Islet precursor cell (in vitro differentiated cells): ENCODE measurements at places on chromosomes 4 and X.
A peak's percentile ranks its signal among the peaks of the same experiment; 100 is the strongest.

GRCh38 chr4:145130788-145131399 is 32.8 kb downstream of the ABCE1 start:
- DNase-seq, result no peak

GRCh38 chr4:55539658-55540057 is 7.1 kb downstream of the CLOCK start:
- no peak for DNase-seq

DNA sequence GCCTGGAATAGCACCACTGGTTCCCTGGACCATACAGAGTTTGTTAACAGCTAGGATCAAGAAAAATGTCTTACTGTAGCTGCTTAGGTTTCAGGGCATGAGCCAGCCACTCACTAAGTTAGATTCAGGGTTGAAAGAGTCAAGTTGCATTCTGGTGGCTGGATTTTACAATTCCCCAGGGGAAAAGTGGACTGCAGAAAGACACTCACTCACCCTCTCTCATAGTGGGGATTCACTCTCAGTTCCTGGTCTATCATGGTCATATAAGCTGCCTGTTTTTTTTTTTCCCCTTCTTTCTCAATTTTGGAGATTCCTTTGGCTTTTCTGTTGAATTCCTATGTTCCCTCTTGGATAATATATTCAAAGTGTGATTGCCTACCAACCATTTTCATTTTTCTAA is 744.2 kb upstream of the GRIA3 start:
- DNase-seq, result no peak

GRCh38 chr4:120919358-120919757 is 3.2 kb downstream of the PRDM5 start:
- DNase-seq, result no peak

- peak; percentile 60 for DNase-seq
These were observed 15.7 kb downstream of the ZXDB start for GRCh38 chrX:57607295-57608187.

DNA sequence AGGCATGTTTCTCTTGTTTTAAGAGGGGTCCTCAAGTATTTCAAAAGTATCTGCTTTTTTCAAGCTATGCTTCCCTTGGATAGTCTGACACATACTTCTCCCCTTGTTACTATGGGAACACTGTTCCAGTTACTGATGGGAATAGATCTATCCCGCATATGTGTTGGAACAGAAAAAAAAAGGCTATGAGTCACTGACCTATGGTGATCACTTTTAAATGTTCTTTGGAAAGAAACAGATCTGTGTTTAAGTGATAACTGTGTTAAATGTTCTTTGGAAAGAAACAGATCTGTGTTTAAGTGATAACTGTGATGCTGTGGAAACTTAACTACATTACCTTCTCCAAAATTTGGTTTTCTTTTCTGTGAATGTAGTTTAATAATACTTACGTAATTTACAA is 303.2 kb downstream of the TEX13C start:
- DNase-seq, result no peak

DNA sequence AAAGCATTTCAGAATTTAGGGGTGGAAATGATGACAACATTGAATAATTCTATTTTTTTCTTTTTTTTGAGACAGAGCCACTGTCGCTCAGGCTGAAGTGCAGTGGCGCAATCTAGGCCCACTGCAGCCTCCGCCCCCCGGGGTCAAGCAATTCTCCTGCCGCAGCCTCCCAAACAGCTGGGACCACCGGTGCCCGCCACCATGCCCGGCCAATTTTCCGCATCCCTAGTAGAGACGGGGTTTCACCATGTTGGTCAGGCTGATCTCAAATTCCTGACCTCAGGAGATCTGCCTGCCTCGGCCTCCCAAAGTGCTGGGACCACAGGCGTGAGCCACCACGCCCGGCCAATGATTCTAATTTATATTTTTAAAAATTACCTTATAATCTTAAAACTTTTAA is 7.2 kb downstream of the NBDY start:
- no peak for DNase-seq

DNA sequence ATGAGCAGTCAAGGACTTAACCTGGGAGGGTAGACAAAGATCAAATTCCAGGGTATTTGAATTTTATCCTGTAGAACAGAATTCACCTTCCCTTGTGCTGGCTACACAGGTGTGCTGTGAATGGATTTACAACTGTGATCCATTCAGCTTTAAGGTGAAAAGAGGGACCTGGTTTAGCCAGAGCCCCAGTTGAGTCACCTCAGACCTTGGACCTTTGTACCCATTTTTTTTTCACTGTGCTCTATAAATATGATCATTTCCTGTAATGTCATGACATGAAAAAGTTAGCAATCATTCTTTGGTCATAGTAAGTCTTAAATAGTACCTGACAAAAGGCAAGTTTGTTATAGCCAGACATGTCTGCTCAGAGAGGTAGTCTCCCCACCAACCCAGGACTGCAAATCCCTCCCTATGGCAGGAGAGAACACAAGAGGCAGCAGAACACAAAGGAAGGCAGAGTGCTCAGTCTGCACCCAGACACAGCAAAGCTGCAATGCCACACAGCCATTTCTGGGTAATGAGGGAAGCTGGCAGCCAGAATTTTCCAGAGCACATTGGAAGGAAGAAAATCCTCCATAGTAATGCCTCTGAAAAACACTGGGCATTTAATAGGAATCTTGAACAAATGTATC is 77.9 kb downstream of the CXXC4 start:
- DNase-seq, result no peak

GRCh38 chr4:112038861-112039260 is 106.4 kb upstream of the FAM241A start:
- DNase-seq, result no peak

DNA sequence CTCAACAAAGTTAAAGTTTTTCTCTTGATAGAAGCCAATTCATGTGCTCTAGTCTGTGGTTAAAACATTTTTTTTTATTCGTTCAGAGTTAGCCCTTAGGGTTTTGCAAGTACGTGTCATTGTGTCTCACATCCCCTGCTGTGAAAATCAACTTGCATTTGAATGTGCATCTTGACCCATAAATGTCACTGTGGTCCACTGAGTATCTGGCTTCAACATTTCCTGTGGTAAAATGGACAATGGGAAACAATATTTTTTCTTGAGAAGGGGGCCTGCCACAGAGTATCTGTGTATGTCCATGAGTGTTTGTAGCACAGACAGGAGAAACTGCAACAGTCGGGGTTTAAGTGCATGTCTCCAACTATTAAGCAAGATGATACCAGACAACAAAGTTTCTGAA is 554.8 kb upstream of the TENM3 start:
- no peak for DNase-seq

DNA sequence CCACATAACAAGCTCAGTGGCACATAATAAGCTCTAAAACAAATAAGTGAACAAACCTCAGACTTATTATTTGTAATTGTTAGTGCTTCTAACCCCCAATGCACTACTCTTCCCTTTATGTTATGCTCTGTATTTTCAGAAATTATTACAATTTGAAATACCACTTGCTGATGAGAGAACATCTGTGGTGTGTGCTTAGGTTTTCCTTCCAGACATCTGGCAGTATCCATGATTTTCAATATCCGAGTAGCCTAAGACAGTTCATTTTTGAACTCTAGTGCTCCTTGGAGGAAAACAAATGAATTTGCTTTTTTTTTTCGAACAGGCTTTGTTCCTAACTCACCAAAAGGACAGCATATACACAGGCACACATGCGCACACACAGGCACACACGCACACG is 278.7 kb upstream of the CLNK start:
- DNase-seq, result no peak

GRCh38 chrX:73832319-73832718 is 269.3 kb downstream of the CHIC1 start:
- DNase-seq, result no peak

DNA sequence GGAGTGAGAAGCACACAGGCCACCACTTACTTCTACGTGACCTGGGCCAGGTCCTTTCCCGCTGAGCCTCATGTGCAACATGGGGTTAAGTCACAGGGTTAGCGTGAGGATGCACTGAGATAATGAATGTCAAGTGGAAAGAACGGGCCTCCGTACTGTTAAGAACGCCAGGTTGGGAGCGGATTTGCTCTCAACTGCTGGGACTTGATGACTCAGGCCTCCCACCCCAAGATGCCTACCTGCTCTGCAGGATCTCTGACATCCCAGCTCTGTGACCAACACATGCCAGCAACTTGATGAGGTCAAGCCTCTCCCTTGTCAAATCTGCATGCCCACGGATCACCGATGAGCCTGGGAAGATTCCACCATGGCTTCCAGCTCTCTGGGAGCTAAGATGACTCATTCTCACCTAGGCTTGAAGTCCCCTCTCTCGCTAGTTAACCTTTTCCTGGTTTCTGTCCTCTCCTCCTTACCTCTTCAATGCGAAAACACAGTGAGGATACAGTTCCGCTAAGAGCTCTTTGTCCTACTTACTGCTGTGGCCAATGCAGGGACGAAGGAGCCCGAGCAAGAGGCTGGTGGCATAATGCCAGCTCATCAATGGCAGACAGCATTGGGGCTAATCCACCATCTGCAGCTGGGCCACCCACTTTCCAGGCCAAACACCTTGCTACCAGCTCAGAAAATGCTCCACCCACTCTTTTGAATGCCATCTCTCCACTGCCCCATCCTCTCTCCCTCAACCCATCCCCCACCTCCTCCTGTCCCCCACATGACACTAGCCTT is 67.6 kb downstream of the PJA1 start:
- peak; percentile 87 for DNase-seq

- DNase-seq, result peak; percentile 80
These were observed 25.6 kb downstream of the ZRSR2 start for GRCh38 chrX:15815779-15816437.

- no peak for DNase-seq
These were observed 22.8 kb downstream of the GUF1 start for GRCh38 chr4:44701037-44701436.

DNA sequence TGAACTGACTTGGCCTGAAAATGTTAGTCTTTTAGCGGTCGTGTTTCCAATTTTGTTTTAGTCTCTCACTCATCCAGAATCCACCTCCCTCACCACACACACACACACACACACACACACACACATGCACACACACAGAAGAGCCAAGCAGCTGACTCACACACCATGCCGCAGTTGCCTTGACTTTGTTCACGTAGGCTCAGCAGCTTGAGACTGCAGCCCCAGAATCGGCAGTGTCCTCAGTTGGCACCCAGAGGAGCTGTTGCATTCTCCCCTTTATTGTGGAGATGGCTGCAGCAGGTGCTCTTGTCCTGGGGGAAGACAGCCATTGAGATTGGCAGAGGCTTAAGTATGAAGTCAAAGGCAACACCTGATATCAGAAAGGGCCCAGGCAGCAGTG is 20.9 kb upstream of the XPNPEP2 start:
- DNase-seq, result peak; percentile 63

DNA sequence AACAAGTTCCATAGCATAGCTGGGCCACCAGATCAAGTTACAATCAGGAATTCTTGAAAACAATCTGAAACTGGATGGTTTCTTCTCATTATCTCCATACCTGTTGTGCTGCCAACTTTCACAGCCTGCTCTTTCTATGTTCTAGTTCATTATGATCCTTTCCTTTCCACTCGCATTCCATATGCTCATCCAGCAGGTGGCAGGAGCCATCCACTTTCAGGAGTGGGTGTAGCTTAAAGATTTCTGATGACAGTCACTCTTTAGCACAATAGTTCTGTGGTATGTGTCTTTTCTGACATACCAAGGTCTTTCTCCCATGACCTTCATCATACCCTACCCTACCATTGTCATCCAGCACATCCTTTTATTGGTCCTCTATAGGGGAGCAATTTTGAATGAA is 46.4 kb downstream of the PAGE2 start:
- DNase-seq, result peak; percentile 55

- DNase-seq, result no peak
These were observed 9.1 kb downstream of the LAMTOR3 start for GRCh38 chr4:99885063-99885664.

GRCh38 chrX:9788911-9789310 is 2.7 kb downstream of the SHROOM2 start:
- DNase-seq, result no peak

- peak; percentile 78 for DNase-seq
These were observed 517.1 kb upstream of the ZFP42 start for GRCh38 chr4:187478292-187479140.

DNA sequence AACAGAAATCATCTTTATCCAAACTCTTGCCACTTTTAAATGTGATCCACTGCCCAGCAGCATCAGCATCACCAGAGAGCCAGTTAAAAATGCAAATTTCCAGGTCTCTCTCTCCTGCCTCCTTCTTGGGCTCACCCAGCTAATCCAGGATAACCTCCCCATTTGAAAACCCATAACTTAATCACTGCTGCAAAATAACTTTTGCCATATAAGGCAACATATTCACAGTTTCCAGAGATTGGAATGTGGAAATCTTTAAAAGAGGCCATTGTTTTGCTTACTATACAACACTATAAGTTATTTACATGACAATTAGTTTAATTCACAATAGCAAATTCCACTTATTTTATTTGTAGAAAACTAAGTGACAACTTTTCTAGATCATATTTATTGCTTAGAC is 4.8 kb upstream of the EXOSC9 start:
- DNase-seq, result no peak

GRCh38 chrX:55210931-55211677 is 9.0 kb upstream of the PAGE5 start:
- DNase-seq, result no peak

DNA sequence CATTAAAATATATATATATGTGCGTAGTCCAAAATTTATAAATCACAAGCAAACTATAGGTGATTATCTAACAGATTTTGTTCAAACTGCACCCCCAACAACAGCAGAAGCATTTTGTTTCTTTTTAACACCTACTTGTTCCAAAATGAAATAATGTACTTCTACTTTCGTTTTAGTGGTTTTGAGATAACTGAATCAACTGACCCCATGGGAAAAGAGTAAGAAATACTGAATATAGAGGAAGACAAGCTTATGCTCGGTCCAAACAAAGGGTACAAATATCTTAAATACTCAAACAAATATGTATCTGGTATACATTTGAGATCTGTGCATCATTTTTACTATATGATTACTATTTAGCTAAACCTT is 22.4 kb downstream of the MAP7D3 start:
- no peak for DNase-seq

DNA sequence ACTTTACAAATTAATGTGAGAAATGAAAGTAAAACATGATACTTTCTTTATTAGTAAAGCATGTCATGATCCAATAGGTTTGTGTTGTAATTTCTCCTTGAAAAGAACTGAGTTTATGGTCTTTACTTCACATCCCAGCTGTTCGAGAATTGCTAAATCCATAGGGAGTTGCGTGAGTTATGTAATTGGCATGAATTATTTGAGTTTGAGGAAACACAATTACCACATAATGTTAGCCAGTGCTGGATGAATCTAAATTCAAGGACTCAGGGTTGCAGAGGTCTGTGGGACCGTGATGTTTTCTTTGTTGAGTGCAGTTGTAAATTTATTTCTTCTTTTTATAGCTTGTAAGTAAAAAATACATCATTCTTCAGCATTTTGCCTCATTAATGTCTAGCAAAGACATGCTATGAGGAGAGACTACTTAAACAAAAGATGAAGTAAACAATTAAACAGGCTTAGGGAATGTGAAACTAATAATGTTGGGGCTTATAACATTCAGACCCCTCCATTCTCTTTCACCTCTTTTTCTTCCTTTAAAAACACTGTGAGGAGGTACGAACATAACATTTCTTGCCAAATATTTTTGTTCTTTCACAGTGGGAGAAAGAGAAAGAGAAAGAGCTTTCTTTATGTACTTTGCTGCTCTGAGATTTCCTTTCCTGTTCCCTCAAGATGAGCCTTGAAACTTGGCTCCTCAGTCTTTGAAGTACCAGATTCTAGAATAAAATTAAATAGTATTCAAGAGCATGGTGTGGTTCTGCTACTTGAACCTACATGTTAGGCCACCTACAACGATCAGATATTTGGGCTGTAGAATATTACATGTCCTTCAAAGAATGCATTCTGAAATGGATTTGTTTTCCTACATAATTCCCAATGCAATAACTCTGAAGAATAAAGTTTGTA is 159.6 kb upstream of the ANK2 start:
- DNase-seq, result no peak

GRCh38 chrX:41482154-41482850 is 35.2 kb downstream of the NYX start:
- DNase-seq, result no peak
